Activated CD4-positive, CD25-positive, alpha-beta regulatory T cell (primary cell): ENCODE measurements at places on chromosomes 1 and 21.

GRCh38 chr1:14027099-14027498 lies 327.1 kb downstream of the PRDM2 start:
- no peak for DNase-seq

DNA sequence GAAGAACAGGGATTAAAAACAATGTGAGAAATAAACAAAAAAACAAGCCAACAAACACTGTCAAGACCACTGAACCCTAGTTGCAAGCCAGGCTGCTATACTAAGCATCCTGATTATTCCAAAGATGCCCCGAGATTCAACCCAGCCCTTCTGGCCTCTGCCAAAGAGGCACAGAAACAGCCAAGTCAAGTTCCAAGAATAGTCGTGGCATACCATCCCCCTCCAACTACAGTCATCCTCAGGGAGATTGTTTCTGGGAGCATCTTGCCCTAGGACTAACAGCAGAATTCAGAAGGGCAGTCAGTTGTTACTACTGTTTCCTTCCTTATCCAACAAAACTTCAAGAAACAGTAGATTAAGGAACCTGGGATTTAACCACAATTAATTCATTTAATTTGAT lies 52.3 kb downstream of the ABL2 start:
- DNase-seq, result no peak

DNA sequence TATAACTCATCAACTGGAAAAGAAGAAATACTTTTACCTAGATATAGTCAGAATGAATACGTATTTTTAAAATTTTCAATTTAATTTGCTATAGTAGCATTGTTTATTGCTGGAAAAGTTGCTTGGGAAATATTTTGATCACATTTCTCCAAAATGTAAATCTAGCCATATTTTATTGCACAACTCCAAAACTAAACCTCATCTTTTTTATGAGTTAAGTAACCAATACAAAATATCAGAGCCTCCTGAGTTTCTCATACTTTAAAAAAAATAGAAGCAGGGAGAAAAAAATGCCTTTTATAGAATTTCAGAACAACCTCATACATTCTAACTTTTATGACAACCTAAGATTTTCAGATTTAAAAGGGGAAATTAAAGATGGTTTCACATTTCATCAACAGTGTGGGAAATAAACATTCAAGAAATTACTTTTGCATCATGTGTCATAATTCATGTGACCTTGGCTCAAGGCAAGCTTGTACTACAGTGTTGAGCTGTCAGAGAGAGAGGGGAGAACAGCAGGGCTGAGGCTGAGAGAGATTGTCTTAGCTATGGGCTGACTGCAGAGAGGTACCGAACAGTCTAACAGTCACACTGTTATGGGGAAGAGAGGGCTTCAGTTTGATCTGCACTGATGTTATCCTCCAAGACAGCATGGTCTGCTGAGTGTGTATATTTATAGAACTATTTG lies 519.0 kb downstream of the LTN1 start:
- no peak for DNase-seq

DNA sequence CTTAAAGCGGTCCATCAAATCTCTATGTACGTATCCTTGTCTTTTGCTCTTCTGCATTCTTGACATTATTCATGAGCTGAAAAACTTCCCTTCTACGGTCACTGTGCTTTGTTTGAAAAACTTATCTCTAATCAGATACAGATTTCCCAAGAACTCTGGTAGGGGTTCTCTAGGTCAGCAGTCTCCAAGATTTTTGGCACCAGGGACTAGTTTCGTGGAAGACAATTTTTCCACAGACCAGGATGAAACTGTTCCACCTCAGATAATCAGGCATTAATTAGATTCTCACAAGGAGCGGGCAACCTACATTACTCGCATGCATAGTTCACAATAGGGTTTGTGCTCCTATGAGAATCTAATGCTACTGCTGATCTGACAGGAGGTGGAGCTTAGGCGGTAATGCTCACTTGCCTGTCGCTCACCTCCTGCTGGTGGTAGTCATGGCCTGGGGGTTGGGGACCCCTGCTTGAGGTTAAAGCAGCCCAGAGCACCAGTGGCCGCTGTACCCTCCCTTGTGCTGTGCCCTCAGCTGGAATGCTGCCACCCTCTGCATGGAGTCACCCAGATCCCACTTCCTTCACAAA lies 30.8 kb downstream of the AK2 start:
- no peak for DNase-seq

DNA sequence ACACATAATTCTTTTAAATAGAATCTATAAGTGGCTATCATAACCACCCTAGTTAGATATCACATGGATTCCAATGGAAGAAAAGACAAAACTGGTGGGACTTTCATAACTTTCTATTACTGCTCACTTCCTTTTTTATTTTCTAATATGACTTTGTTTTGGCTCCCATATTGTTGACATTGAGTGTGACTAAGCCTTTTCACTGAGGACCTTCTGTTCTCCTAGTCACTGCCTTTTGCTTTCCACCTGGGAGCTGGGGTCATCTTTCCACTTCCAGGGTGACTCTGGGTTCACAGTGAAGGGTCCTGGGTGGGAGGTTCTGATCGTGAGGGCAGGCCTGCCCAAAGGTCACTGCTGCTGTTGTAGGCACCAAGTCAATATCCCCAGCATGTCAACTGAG lies 275.8 kb downstream of the TGFB2 start:
- no peak for DNase-seq

GRCh38 chr1:67347688-67348472 lies 40.2 kb downstream of the IL12RB2 start:
- DNase-seq, result no peak

DNA sequence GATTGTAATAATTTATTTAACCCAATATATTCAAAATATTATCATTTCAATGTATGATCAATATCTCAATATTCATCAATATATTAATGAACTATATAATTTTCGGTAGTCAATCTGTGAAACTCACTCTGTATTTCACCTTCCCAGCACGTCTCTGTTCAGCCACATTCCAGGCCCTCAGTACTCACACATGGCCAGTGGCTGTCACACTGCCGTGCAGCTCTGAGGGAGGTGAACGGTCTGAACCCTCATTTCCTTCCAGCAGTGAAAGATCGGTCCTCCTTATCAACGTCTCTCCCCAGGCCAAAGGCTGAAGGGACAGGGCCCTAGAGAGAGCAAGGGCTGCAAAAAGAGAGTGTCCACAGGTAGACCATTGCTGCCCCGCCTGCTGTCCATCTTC lies 39.5 kb upstream of the ZNF124 start:
- DNase-seq, result no peak

DNA sequence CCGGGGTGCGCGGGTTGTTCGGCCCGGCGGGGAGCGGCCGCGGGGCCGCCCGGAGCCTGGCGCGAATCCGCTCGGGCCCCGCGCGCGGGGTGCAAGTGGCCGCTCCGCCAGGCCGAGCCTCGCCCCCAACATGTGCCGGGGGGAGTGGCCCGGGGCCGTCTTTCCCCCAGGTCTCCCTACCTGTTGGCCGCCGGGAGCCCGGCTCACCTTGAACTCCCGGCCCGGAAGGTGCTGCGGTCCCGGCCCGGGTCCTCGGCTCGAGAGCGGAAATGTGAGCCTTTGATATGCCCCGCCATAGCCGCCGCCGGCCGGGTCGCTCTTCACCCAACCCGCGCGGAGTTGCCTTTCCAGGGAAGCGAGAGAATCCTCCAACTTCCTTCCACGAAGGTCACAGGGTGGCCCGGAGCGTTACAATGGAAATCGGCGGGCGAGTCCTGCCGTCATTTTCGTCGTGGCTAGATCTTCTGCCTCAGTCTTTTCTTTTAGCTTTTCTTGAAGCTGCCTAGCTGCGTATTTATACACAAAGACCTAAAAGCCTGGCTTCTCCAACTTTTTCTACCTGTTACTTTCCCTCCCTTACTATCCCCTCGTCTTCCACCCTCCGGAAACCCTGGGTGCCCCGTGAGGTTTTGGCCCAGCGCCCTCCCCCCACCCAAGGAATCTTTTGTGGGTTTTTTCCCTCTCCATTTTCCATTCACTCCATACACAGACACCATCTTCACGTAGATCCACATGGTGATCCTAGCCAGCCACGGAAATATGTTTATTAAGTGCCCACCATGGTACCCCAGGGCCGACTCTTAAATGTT lies 867 bp downstream of the PTGFRN start:
- DNase-seq, result no peak

DNA sequence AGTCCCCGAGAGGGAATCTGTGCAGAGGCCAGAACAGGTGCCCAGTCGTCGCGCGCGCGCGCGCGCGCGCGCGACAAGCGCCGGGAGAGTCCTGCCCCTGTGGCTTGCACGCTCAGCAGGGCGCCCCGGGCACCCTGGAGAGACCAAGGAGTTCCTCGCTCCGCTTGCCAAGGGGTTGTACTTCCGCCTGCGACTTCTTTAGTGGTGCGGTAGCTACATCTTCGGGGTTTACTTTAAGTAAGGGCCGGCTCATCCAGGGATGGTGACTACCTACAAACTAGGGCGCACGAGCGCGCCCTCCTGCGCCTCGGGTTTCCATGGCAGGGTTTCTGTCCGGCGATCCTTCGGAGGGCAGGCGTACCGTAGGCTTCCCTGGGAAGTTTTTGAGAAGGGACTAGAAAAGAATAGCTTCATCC lies 1.4 kb downstream of the LHX4 start:
- DNase-seq, result no peak

GRCh38 chr1:34713443-34713842 lies 41.4 kb upstream of the GJB5 start:
- no peak for DNase-seq

DNA sequence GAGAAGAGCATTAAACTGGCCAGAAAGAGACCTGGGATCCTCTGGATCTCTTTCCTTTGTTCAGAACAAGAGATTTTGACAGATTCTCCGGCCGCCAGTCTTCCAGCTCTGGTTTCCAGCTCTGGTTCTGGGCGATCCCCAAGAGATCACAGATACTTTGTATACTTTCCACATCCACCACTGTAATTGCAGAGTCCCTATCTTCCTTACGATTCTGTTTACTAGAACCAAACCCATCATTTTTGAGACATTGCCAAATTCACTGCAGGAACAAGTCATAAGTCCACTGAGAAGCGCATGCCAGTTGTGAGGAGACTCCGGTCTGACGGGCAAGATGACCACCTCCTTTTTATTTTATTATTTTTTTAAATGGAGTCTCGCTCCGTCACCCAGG lies 505.2 kb downstream of the SMYD3 start:
- DNase-seq, result no peak
